ENCODE measurements at places on chromosomes 6 and 20.
A peak's percentile ranks its signal among the peaks of the same experiment; 100 is the strongest.

DNA sequence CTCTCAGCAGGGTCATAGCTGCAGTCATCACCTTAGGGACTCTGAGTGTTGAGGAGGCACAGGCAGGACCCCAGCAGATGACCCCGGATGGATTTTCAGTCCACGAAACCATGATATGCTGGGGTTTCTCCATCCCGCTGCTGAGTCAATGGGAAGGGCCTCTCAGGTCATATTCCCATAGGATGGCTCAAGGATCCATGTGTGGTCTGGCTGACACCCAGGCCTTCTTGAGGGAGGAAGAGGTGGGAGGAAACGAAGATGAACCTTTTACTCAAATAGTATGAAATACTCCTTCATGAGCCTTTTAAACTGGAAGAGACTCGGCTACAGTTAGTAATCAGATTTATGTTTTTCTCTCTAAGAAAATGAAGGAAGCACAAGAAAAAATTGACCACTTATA lies 10.3 kb upstream of the RALY start:
- DNase-seq = no peak

DNA sequence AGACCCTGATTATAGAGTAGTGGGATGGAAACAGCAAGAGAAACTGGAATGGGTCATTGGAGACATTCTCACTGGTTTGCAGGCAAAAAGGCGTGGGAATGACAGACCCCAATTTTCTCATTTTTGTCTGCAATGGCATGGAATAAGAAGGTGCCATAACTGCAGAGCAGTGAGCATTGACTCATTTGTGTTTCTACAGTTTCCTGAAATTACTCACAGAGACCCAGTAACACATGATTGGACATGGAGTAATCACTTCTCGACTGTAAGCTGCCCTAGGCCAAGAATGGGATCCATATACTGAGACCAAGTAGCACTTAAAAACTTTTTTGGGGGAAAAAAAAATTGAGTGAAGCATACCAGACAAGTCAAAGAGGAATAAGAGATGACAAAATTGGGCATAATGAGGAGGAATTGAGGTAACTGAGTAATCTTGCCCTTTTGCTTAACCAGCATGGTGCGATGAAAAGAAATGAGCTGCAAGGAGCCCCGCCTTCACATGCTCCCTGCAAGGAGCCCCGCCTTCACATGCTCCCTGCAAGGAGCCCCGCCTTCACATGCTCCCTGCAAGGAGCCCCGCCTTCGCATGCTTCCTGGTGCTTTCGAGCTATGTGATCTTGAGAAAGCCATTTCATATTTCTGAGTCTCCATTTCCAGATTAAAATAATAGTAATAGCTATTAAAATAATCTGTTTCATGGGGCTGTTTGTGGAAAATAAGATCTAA lies 44.1 kb downstream of the NHSL1 start:
- DNase-seq = peak; percentile 16

- no peak for DNase-seq
These were observed 56.2 kb upstream of the ARID1B start for GRCh38 chr6:156720691-156721685.

GRCh38 chr20:43187476-43188233 lies 2.1 kb downstream of the PTPRT start:
- peak; percentile 15 for DNase-seq

DNA sequence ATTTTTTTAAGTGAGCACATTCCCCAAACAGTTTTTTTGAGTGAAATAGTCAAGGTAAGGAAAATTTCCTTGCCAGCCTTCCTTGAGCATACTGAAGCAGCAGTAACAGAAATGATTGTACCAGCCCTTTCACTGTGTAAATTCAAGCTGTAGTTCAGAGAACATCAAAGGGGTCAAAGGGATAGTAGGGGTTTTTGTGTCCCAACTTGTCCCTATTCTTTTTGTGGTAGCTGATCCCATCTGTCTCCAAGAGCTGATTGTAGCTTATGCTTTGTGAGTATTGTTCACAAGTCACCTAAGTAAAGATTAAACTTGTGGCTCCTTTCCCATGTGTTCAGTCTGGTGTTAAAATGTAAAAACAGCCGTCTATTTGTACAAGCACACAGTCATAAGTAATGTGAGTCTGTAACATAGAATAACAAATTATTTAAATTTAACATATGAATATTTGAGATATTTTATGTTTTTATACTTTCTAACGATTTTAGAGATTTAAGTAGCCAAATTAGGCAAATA lies 185.0 kb downstream of the CENPW start:
- DNase-seq = no peak

GRCh38 chr6:69816026-69816425 lies 19.2 kb upstream of the LMBRD1 start:
- no peak for DNase-seq

DNA sequence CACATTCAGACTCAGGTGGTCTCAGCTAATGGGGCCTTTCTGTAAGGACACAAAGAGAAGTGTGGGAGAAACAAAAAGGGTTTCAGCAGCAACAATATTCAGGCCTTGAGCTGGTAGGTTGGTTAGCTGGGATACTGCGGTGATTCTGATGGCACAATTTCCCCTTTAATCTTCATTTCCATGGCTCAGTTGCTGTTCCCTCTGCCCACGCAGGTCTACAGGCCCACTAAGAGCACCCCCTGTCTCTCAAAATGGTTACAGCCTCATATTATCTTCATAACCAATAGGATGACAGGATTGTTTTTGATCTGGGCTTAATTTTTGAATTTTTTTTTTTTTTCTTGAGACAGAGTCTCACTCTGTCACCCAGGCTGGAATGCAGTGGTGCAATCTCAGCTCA lies 48.9 kb downstream of the MYB start:
- DNase-seq = no peak
